ENCODE measurements at places on chromosomes 12 and 14.
A peak's percentile ranks its signal among the peaks of the same experiment; 100 is the strongest.

DNA sequence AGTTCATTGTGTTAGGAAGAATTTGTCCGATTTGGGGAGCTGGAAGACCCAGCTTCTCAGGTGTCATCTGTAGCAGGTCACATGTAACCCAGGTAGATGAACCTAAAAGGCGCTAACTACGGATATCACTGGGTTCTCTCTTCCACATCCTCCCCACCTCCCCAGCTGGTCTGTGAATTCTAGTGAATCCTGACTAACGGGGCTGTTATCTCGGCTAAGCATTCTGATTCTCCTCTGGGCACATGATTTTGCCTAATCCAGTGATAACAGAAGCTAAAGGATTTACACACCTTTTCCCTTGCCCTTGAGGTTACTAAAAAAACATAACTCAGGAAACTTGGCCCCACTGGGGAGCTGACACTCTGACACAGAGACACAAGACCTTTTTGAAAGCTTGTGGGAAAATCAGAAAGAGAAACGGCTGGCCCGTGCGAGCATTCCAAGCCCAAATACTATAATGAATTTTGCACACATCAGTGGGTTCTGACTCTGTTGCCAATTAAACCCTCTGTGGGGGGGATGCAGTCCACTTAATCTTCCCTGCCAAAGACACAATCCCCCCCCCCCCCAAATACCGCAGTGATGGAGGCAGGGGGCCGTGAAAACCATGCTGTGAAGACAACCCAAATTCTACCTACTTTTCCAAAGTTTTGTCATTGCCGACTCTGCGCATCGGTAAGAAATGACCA is 81.0 kb upstream of the FZD10 start:
- H3K36me3 ChIP-seq = no peaks in the 10 kb centered on the region
- no peak overlapping the region for H3K27ac ChIP-seq
- H3K4me3 ChIP-seq = no peak overlapping the region
- H3K27me3 ChIP-seq = no peaks in the 10 kb centered on the region
- no peaks in the 10 kb centered on the region for H3K4me1 ChIP-seq

GRCh38 chr12:4690760-4691159 is 29.4 kb upstream of the GALNT8 start:
- H3K4me1 ChIP-seq = no peaks in the 10 kb centered on the region
- no peak overlapping the region for H3K27ac ChIP-seq
- no peaks in the 10 kb centered on the region for H3K27me3 ChIP-seq

DNA sequence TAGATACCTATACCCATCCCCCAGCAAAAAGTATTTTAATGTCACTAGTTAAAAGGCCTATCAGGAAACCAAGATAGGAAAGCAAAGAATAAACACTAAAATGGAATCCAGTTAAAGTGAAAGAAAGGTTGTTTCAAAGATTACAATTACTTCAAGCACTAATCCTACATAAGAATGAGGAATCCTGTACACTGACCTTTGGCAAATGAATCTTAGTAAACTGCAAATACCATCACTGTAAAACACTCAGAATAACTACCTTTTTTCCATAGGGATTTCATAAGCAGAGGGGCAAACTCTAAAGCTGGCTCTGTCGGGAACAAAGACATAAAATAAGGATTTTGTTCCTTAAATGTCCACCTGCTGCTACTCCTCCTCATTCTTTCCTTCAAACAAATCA is 25.9 kb downstream of the CEP83 start:
- no peaks in the 10 kb centered on the region for H3K36me3 ChIP-seq
- no peak overlapping the region for H3K4me3 ChIP-seq
- no peaks in the 10 kb centered on the region for H3K27me3 ChIP-seq
- no peak for DNase-seq
- no peaks in the 10 kb centered on the region for H3K4me1 ChIP-seq
- H3K27ac ChIP-seq = no peak overlapping the region

DNA sequence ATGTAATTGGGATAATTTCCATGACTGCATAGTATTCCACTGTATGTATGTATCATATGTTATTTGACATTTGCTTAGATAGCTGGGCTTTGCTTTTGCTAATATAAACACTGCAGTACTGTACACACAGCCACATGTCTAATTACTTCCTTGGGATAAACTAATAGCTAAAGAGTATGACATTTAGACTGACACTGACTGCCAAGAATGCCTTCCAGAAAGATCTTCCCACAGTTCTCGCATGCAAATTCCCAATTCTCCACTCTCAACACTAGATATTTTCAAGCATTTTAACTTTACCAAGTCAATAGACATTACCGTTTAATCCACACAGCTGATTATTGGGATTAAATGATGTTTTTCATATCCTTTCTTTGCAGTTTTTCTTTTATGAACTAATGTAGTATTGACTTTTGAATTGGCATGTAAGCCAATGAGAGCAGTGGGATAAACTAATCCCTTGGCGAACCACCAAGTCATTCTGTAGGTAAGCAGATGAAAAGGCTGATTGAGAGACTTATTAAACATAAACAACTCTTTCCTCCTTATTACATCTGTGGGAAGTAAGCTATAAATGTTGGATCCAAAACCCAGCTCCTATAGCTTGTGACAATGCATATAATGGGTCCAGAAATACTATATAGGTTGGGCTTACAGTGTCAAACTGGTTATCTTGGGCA is 55.5 kb downstream of the STON2 start:
- H3K4me1 ChIP-seq = no peaks in the 10 kb centered on the region
- H3K27ac ChIP-seq = no peak overlapping the region
- H3K36me3 ChIP-seq = no peaks in the 10 kb centered on the region
- no peak overlapping the region for H3K4me3 ChIP-seq

DNA sequence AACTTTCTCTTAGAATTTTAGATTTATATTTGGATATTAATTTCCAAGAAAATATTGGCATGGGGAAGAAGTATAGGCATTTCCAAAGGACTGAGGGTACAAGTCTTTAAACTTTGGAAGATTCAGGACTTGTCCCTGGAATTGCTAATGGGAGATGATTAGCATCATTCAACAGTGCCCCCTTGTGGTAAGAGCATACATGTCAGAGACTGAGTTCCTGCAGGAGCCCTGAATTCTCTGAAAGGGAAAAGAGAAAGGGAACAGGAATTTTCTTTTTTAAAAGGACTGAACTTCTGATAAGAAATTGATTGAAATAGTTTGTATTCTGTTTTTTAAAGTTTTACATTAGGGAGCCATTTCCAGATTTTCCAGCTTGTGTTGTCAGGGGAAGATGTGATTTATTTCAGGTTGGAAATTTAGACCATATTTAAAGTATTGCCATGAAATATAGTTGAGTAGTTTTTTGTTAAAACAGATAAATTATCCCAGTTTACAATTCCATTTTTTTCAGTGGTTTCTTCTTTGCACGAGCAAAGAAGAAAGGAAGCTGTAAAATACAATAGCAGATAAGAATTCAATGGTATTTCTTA is 44.0 kb upstream of the REP15 start:
- no peaks in the 10 kb centered on the region for H3K36me3 ChIP-seq
- H3K27me3 ChIP-seq = no peaks in the 10 kb centered on the region
- H3K4me1 ChIP-seq = peaks cover 13% of the 10 kb centered on the region
- no peak overlapping the region for H3K4me3 ChIP-seq
- no peak overlapping the region for H3K27ac ChIP-seq

GRCh38 chr14:89061696-89062095 is 237.2 kb downstream of the TTC8 start:
- no peak overlapping the region for H3K27ac ChIP-seq
- DNase-seq = no peak
- H3K27me3 ChIP-seq = no peaks in the 10 kb centered on the region
- H3K4me3 ChIP-seq = no peak overlapping the region
- no peaks in the 10 kb centered on the region for H3K36me3 ChIP-seq

DNA sequence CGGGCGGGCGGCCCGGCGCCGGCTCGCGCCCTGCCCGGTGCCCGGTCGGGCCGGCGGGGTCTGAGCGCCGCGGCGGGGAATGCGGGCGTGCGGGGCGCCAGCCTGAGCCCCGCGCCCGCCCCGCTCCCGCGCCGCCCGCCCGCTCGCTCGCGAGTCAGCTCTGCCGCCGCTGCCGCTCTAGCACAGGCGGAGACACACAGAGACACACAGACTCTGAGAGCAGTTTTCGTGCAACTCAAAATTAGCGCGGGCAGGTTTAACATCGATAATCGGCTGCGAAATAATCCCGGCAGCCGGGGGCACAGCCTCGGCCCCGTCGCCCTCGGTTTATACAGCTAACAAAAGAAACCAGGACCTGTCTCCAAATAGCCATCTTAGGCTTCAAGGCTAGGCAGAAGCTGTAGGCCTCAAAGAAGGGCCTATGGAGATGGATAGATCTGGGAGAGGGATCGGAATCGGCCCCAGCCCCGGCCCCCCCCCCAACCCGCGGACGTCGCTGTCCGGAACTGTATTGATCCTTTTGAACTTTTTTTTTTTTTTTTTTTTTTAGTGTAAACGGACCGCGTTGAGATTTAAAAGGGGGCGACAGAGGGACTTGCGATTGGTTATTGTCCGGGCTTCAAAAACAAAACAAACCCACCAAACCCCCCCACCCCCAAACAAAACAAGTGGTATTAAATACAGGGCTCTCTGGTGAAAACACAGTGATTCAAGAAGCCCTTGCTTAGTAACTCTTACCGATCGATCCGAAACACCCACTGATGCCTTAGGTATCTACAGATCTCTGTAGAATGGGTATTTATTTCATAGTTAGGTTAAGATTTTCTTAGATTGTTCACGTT is 1.1 kb downstream of the ARID2 start:
- H3K4me3 ChIP-seq = peak overlapping the region; percentile 88
- H3K36me3 ChIP-seq = no peaks in the 10 kb centered on the region
- DNase-seq = peak; percentile 55
- peaks cover 15% of the 10 kb centered on the region for H3K4me1 ChIP-seq
- peak overlapping the region; percentile 100 for H3K27ac ChIP-seq

GRCh38 chr14:104877806-104878550 is 12.9 kb downstream of the CEP170B start:
- H3K36me3 ChIP-seq = no peaks in the 10 kb centered on the region
- DNase-seq = no peak
- H3K4me1 ChIP-seq = peaks cover 19% of the 10 kb centered on the region
- H3K4me3 ChIP-seq = no peak overlapping the region
- H3K27me3 ChIP-seq = no peaks in the 10 kb centered on the region
- H3K27ac ChIP-seq = no peak overlapping the region

- DNase-seq = no peak
- H3K4me3 ChIP-seq = no peak overlapping the region
- H3K36me3 ChIP-seq = no peaks in the 10 kb centered on the region
- H3K27ac ChIP-seq = no peak overlapping the region
- H3K4me1 ChIP-seq = no peaks in the 10 kb centered on the region
Observed at GRCh38 chr12:110916295-110916875, 4.0 kb downstream of the MYL2 start.

DNA sequence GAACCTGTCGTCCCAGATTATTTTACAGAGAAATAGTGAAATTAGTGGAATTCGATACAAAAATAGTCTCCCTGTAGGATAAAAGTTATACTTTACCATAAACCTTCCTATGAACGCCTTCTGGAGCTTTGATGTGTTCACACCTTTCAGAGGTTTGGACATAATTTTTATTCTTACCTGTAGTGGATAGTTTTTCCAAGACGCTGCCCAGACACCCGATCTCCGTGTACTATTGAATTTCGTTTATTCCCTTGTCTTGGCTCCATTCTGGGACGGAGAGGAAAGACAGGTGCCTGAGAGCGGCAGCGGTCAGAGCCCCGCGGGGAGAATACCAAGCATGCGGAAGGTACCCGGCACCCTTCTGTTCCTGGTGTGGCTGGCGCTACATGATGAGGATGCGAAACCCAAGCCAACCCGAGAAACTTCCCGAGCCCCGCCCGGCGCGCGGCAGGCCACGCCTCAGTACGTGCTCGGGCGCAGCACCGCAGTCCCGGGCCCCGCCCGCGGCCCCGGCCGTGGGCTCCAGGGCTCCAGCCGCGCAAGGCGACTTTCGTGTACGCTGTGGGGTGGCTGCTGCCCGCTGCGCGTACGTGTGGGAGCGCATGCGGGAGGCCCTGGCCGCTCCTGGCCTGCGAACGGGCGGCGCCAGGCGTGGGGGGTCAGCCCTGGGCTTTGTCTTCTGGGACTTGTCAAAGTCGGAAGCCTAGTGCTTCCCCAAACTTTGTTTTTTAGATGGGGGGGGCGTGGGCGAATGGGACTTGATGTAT is 11.3 kb upstream of the SNAPC1 start:
- no peaks in the 10 kb centered on the region for H3K36me3 ChIP-seq
- H3K4me1 ChIP-seq = no peaks in the 10 kb centered on the region
- DNase-seq = peak; percentile 89
- peak overlapping the region; percentile 39 for H3K4me3 ChIP-seq
- H3K27me3 ChIP-seq = no peaks in the 10 kb centered on the region
- peak overlapping the region; percentile 87 for H3K27ac ChIP-seq

DNA sequence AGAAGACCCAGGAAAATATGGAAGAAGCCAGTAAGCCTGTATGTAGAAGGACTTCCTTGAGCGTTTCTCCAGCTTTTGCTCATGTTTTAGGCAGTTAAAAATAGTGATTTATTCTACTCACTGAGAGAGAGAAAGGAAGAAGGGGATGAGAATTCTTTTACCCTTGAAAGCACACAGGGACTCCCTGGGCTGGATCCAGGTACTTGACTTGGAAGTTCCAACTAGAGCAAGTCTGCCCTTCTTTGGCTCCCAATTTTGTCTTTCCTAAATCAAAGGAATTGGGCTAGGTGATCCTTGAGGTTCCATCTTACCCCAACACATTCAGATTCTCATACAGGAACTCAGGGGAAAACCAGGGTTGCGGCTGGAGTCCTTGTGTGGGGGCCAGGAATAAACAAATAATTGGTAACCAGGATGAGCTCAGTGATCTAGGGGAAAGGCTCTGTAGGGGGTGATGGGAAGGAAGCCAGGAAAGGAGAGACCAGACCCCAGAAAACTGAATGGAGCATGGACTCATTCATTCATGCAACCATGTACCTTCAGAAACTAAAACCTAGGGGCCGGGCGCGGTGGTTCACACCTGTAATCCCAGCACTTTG is 11.5 kb upstream of the ITGA5 start:
- no peak overlapping the region for H3K27ac ChIP-seq
- no peak overlapping the region for H3K4me3 ChIP-seq
- no peak for DNase-seq
- peaks cover 4% of the 10 kb centered on the region for H3K4me1 ChIP-seq
- no peaks in the 10 kb centered on the region for H3K27me3 ChIP-seq

DNA sequence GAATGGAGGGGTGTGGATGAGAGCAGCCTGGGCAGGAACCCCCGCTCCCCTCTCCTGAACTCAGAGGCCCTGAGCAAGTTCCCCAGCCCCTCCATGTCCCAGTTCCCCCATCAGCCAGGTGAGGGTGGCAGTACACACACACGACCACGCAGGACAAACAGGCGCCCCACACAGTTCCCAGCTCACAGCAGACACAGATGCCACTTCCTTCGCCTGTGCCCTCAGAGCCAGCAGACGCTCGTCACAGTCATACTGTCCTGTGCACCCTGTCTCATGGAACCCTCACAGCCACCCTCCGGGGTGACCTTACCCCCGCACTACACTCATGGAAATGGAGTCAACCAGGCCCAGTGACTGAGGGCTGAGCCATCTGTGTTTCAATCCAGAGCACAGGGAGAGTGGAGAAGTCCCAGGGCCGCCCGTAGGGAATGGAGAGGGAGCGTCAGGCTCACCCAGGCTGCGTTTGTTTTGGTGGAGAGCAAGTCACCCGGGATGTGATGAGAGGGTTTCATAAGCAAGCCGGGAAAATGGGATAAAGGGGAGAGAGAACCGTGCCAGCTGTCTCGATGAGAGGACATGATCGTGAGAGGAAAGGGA is 47.5 kb upstream of the DYNC1H1 start:
- no peaks in the 10 kb centered on the region for H3K27me3 ChIP-seq
- H3K4me3 ChIP-seq = no peak overlapping the region
- no peak overlapping the region for H3K27ac ChIP-seq
- no peaks in the 10 kb centered on the region for H3K4me1 ChIP-seq
- H3K36me3 ChIP-seq = no peaks in the 10 kb centered on the region
- no peak for DNase-seq
